Activated naive CD4-positive, alpha-beta T cell treated with Interleukin-2 at 50 U/mL for 16 hours (primary cell): ENCODE measurements at places on chromosomes 2 and 18.

DNA sequence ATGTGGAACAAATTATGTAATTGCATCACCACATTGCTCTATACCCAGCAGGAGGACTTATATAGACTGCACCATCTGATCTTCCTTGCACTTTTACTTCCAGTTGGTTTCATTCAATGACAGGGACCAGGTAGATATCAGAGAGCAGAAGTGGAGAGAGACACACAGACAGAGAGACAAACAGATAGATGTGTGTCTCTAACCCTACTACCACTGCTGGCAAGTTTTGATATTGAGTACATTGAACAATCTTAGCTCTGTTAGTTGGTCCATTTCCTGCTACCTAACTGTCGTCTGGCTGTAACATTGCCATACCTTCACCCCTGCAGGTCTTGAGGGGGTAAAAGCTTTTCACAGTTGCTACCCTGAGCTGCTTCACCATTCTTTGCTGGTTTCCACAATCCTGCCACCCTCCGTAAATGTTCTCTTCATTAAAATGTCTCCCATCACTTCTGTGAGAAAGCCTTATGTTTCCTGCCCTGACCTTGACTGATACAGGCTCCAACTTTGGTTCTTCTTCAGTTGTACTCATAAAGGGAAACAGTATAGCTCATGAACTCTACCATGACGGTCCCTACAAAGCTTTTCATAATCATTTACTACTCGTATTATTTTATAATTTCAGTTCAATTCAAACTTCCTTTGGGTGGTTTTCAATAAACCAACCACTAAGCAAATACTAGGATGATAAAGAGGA, 62.3 kb upstream of the ITGA4 start:
- no peak for DNase-seq

- DNase-seq, result no peak
These were observed 91.1 kb downstream of the TTC32 start for GRCh38 chr2:19810637-19811036.

GRCh38 chr2:40321822-40322221, 130.1 kb downstream of the SLC8A1 start:
- DNase-seq, result no peak

DNA sequence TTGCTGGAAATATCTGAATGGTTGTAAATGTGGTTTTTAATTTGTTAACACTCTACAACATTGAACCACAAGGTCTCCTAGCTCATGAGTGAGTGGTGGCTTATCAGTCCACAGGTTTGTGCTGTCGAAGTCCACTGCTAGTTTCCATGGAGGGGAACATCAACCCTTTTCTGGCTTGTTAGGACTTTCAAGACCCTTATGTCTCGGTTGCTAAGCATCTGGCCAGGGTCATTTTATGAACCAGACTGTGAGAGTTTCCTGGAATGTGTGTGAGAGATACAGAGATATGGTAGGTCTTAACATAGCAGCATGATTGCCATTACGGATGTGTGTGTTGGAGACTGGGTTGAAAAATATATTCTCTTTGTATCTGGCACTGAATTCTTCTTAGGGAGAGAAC, 36.9 kb downstream of the KCNE4 start:
- no peak for DNase-seq

- no peak for DNase-seq
These were observed 30.2 kb downstream of the NRP2 start for GRCh38 chr2:205712508-205712907.

- DNase-seq, result no peak
These were observed 21.4 kb upstream of the MYO3B start for GRCh38 chr2:170156592-170156991.

DNA sequence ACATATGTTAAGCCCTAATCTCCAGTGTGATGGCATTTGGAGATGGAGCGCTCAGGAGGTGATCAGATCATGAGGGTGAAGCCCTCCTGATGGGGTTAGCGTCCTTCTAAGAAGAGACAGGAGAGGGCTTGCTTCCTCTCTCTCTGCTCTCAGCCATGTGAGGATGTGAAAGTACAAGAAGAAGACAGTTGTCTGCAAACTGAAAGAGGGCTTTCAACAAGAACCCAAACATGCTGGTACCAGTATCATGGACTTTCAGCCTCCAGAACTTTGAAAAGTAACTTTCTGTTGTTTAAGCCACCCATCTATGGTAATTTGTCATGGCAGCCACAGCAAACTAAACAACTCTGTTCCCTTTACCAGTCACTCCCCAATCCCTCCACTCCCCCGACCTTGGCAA, 47.4 kb downstream of the CACNB4 start:
- no peak for DNase-seq
